ENCODE measurements at places on chromosomes 7 and 10. TPM values are rescaled to one million over a fixed set of nuclear protein-coding genes. Genes with fewer than 3 reads are reported as not detected.
A peak's percentile ranks its signal among the peaks of the same experiment; 100 is the strongest.

The RNLS gene
- total RNA-seq, result not detected

The ACSL5 gene
- total RNA-seq, result not detected

The FAM237B gene
- not detected for total RNA-seq

The PTN gene
- total RNA-seq, result not detected

The SMKR1 gene
- 4.4 TPM for total RNA-seq

The SPDYE16 gene
- not detected for total RNA-seq

The PI4K2A gene
- total RNA-seq, result 13.7 TPM

The FANK1 gene
- total RNA-seq, result 0.20 TPM

DNA sequence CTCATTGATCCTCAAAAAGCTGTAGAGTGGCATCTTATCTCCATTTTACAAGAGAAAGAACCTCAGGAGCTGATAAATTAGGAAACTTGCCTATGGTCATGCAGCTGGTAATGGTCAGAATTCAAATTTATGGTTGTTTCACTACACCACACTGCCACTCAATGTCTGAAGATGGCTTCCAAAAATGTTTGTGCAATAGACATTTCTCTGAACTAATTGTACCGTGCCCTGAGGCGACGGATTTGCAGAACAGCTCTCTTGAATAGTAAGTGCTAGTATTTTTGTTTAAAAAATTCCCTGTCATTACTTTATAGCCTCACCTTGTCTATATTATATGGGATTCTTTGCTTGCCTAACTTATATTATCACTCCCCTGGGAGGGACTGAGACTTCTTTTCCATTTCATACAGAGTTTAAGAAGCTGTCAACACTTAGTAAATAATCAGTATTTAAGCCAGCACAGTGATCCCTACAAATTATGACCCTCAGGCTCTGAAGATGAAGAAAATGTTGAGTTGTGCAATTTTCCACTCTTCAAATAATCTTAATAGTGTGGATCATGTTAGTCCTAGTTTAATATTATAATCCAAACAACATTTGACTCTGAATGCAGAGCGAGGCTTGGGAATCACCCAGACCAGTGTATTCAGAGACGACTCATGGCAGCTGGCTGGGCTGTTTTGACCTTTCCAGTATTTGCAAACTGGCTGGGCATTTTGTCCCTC lies 346.6 kb downstream of the PTEN start:
- DNase-seq, result no peak

DNA sequence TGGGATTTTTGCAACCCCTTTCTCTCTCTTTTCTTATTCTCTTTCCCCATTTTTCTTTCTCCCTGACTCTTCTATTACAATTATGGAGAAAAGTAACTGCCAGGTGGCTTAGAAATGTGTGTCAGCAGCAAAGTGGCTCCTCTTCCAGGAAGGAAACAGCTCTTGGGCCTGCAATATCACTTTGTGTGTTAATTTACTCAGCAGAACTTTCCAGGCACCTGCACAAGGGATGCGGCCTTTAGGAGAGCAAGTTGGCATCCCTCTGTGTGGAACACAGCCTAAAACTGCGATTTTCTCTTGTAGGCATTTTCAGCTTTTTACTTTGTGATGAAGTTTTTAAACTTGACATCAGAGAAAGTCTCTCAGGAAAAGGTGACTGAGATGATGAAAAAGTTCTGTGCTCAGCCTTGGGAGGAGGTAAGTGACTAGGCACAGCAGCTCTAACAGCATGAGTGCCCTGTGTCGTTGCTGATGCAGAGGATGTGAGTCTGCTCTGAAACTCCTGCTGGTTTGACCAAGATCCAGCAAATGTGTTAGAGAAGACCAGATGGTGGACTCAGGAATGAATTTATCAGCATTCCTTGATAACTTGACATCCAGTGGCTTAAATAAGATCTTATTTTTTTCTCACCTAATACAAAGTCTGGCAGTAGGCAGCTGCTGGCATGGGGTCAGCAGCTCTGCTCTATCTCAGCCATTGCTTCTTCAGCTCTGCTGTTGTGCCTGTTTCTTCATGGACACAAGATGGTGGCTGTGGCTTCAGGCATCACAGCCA lies 47.4 kb upstream of the CC2D2B start:
- DNase-seq, result no peak

- peak; percentile 48 for DNase-seq
Measured at GRCh38 chr10:24360282-24361127, 151.6 kb downstream of the KIAA1217 start.

DNA sequence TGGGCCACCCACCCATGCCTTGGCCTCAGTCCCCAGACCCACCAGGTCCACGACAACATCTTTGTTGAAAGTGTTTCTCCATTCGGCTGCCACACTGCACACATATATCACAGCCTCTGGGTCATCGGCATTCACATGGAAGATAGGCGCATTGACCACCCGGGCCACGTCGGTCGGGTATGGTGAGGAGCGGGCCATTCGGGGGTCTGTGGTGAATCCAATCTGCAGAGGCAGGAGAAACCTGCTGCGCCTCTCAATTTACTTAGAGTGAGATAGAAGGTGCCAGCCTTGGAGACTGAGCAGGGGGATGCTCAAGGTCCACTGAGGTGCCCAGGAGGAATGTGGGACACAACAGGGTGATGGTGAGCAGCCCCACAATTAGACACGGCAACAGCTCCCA lies 16.4 kb downstream of the OGDHL start:
- no peak for DNase-seq

DNA sequence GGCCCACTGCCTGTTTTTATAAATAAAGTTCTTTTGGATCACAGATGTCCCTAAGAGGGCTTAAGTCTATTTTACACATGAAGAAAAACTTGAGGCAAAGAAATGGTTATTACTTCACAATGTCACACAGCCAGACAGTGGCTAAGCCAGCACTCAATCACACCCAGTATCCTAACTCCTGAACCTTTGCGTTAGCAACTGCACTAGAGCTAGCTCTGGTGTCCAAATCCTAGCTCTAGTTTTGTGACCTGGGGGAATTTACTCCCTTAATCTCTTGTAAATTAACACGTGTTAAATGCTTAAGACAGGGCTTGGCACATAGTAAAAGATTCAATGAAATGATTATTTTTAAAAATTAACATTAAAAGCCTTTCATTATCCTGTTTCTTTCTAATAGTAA lies 49.0 kb upstream of the TPK1 start:
- DNase-seq, result no peak

- no peak for DNase-seq
Measured at GRCh38 chr7:121562259-121562658, 166.2 kb upstream of the FAM3C start.

GRCh38 chr7:66697449-66698438 lies 42.8 kb upstream of the RABGEF1 start:
- no peak for DNase-seq

- no peak for DNase-seq
Measured at GRCh38 chr10:129962031-129962871, 1.8 kb downstream of the EBF3 start.

GRCh38 chr10:2948127-2948854 lies 119.1 kb upstream of the PFKP start:
- DNase-seq, result no peak

DNA sequence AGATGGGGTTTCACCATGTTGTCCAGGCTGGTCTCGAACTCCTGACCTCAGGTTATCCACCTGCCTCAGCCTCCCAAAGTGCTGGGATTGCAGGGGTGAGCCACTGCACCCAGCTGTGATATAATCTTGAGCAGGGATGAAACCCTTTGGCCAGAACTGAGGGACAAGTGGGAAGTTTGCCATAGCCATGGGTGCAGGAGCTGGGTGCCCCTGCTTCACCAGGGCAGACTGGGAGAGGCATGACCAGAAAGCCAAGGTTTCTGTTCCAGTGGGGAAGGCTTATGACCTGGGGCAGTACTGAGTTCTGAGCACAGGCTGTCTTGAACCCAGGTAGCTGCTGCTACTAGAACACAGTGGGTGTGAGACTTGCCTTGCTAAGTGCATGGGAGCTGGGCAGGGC lies 40.5 kb upstream of the CDK13 start:
- DNase-seq, result no peak

GRCh38 chr7:50591098-50591479 lies 25.9 kb upstream of the DDC start:
- no peak for DNase-seq

DNA sequence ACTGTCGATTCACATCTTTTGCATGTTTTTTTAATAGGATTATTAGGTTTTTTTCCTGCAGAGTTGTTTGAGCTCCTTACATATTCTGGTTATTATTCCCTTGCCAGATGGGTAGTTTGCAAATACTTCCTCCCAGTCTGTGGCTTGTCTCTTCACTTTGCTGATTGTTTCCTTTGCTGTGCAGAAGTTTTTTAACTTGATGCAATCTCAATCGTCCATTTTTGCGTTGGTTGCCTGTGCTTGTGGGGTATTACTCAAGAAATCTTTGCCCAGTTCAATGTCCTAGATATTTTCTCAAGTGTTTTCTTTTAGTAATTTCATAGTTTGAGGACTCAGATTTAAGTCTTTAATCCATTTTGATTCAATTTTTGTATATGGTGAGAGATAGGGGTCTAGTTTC lies 95.4 kb downstream of the TBXAS1 start:
- no peak for DNase-seq

DNA sequence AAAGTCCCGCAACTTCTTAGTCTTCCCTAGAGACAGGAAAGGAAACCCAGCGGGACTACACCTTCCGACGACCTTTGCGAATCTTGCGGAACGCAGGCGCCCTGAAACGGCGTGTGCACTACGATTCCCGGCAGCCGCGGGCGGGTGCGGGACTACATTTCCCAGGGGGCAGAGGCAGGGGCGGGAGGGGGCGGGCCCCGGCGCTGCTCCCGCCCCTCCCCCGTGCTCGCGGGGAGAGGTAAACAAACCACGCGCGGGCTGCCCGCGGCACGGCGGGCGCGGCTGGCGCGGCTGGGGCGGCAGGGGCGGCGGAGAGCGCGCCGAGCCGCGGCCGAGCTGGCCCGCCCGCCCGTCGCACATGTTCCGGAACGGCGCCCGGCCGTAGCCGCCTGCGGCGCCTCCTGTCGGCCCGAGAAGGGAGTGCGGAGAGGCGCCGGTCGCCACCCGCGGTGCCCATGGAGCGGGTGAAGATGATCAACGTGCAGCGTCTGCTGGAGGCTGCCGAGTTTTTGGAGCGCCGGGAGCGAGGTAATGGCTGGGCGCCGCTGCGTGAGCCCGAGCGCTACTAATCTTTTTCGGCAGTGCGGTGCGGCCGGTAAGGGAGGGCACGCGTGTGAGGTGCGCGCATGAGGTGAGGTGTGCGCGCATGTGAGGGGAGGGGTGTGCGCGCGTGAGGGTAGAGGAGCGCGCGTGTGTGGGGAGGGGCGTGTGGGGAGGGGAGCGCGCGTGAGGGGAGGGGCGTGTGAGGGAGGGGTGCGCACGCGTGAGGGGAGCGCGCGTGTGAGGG lies 18.5 kb downstream of the MXI1 start:
- peak; percentile 92 for DNase-seq

- DNase-seq, result no peak
Measured at GRCh38 chr7:141776374-141776773, at the start of gene TAS2R4. TAS2R4 (plus strand) TSS chr7:141776674; CDS start chr7:141778489, 1,815 bp downstream.

GRCh38 chr7:70630440-70630817 lies 501.5 kb upstream of the GALNT17 start:
- DNase-seq, result no peak

GRCh38 chr7:158277219-158278141 lies 310.1 kb downstream of the PTPRN2 start:
- DNase-seq, result no peak

DNA sequence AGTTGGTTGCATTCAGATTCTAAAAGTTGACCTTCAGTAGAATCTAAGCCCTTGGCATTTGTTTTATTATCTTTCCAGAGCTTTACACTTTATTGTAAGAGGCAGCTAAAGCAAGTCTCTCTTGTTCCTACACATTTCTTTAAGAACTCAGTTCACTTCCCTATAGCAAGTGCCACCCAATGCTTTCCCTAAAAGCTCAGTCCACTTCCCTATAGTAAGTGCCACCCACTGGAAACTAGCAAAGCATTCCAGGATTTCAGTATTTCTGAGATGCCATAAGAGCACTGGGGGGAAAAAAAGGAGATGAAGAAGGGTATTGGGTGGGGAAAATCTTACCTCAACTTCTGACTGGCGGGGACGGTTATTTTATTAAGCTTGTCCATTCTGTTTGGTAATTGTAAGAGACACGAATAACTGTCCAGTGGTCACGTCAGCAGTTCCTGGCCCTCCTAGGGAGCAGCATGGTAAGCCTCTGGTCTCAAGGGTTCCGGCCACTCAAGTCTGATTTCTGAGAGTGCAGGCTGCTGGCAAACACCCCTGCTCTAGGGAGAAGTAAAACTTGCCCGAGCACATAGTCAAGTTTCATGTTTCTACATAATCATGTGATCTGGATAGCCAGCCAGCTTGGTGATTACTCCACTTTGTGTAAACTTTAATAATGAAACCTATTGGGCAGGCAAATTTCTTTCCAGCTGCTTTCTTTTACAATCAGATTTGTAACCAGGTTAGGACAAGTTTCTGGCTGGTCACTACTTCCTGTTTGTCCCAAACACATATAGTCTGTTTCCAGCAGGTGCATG lies at the start of gene BLNK:
BLNK (minus strand) TSS at position 554 of the 800 bp plus-strand sequence; CDS start at position 383, 171 bp downstream.
- no peak for DNase-seq

DNA sequence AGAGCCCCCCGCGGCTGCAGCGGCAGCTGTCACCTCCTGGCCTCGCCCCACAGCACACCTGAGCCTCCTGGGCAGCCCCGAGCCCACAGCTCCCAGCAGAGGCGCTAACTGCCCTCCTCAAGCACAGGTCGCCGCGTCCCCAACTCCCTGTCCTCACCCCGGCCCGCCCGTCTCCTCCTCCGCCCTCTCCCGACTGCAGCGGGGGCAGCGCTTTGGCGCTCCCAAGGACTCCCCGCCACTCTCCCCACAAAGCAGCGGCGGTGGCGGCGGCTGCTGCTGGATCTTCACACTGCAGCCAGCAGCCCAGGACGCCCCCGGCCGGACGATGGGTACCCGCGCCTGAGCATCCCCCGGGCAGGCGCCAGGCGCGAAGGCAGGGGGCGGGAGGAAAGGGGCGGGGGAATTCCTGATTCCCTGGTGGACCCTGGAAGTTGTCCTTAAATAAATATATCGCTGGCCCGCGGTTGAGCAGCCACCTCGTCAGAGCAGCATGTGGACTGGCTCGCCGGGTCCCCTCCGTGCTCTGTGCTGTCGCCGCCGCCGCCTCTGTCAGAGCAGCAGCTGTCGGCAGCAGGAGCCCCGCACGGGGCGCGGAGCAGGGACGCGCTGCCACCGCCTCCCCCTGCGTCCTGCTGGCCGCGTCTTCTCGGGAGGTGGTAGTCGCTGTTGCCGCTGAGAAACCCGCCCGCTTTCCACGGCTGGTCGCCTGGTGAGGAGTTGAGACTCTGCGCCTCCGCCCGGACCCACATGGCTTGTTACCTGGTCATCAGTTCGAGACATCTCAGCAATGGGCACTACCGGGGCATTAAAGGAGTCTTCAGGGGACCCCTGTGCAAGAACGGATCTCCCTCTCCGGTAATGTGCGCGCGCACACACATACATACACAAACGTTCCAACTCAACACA lies at the start of gene ZNF804B:
ZNF804B (plus strand) TSS at position 471 of the 906 bp plus-strand sequence; CDS start at position 748, 277 bp downstream.
- DNase-seq, result no peak

- peak; percentile 41 for DNase-seq
Measured at GRCh38 chr7:11341285-11341944, 367.7 kb downstream of the PHF14 start.

Measured in NCI-H460 (cell line).